Stimulated activated CD8-positive, alpha-beta memory T cell treated with anti-CD3 and anti-CD28 coated beads, Interleukin-2, amount 100 ng/mL, for 1 hour (primary cell): ENCODE measurements at places on chromosomes 7 and 10.

DNA sequence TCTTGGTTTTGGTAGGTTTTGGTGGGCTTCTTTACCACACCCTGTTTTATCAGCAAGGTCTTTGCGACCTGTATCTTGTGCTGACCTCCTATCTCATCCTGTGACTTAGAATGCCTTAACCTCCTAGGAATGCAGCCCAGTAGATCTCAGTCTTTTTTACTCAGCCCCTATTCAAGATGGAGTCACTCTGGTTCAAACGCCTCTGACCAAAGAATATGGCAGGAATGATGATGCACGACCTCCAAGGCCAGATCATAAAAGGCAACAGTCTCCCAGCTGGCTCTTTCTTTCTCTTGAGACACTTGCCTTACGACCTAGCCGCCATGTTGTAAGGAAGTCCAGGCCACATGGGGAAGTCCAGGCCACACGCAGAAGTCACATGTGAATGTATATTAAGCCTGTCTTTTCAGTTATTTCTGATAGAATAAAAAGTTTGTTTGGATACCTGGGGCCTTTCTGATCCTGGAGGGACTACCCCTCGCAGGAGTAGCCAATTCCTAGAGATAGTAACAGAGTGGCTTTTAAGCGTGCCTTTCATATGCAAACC is 10.5 kb upstream of the RADIL start:
- DNase-seq, result no peak

DNA sequence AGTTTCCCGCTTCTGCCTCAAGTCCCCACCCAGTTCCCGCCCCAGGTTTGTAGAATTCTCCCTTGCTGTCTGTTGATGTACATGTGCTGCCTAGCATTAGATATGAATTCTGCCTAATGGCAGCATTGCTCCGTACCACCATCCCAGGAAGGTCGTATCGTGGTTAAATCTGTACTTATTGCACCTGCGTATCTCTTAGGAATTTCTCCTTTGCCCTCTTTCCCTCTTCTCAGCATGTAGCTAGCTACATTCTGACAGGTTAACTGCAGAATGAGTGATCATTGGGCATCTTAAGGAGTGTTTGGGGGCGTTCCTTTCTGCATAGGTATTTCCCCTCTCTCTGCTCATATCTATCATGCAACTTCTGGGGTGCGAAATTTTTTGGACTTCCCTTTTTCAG is 293.1 kb downstream of the GPR158 start:
- no peak for DNase-seq

DNA sequence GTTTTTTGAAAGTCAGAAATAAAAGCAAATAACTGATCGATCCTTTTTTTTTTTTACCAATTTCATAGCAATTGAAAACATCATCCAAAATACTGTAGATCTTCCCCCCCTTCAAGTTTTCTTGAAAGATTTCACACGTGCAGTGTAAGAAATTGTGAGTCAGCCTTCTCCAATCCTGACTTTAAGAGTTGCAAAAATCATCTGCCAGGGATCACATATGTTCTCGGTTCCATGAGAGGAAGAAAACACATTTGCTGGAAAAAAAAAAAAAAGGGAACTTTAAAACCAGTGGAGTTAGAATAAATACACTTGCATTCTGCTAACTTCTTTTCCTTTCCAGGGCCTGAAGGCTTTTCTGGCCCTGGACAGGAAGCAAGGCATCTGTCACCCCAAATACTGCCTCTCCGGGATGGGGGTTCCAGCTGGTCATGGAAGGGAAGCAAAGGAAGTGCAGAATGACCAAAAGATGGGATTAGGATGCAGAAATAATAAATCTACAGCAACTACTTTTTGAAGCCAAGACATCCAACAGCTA is 198.4 kb upstream of the KIAA1217 start:
- DNase-seq, result no peak

DNA sequence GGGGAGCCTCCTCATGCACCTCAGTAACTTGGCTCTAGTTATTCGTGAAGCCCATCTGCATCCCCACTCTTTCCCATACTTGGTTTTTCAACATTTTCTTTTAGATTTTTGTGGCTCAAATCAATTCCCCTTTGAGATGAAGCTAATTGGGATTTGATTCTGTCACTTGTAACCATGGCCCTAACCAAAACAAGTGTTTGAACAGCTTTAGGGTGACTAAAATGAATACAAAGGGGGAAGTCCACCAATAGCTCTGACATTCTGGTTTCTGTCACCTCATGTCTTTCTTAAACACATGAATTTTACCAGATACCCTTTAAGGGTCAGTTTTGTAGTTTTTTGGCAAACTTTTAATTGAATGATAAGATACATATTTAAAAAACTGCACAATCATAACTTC is 87.0 kb downstream of the PCGF5 start:
- DNase-seq, result no peak

- DNase-seq, result peak; percentile 7
Measured at GRCh38 chr7:128869138-128869943, 6.7 kb downstream of the ATP6V1F start.
